ENCODE measurements at places on chromosomes 2 and 18.

GRCh38 chr2:210862283-210863065 is 306.1 kb downstream of the CPS1 start:
- no peak for DNase-seq

GRCh38 chr2:173145454-173145853 is 69.8 kb downstream of the MAP3K20 start:
- no peak for DNase-seq

DNA sequence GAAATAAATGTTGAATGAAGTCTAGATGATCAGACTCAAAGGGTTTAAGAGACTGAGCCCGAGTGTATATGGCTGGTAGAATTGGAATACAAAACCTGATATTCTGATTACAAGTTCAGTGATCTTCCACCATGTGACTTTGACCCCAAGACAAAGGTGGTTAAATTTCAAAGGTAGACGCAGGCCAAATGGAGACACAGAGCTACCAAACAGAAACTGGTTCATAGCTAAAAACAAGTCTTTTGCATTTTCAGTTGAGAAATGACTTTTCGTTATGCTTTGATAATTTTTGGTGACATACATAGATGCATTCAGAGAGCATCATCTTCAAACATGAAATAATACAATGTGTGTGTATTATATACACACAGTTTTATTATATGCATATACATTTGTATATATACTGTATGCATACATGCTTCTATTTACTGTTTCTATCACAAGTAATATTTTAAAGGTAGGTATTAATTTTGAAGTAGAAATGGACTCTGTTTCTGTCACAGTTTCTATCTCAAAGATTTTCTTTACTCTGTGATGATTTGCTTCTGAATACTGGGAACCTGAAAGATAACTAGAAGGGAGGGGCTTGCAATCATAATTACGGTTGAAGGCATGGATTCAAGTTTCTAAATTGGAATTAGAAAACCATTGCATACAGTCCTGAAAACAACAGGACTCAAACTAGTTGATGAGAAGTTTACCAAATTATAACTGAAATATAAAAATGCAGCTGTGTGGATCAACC is 142.3 kb downstream of the ABCA12 start:
- no peak for DNase-seq

DNA sequence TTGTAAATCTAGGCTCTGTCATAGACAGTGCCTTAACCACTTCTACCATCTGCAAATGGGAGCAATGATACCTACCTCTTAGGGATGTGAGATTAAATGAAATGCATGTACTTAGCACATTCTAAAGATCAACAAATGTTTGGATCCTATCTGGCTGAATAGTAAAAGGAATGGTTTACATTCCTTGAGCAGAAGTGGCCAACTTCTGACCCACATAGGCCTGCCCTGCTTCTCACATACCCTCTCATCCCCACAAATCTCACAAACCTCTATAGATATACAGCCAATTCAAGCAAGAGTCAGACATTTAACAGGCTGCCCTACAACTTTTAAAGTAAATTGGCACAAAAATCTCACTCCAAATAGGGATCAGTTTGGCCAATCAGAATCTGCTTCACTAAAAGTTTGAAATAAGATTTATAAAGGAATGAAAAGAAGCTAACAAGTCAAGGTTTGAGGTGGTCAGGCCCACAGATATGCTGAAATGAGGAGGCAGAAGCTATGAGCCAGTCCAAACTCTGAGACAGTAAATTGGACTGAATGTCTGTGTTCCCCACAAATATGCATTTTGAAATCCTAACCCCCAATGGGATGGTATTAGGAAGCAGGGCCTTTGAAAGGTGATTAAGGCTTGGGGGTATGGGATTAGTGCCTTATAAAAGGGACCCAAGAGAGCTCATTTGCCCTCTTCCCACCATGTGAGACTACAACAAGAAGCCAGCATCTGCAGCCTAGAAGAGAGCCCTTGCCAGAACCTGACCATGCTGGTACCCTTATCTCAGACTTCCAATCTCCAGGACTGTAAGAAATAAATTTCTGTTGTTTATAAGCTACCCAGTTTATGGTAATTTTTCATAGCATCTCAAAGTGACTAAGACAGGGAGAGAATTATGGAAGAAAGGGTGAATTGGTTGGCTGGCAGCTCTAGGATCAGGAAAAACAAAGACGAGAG is 227.8 kb upstream of the RBMS1 start:
- no peak for DNase-seq

All from suppressor macrophage treated with lipopolysaccharide for 1 hour (primary cell).